WTC11 (cell line): ENCODE measurements at places on chromosomes 12 and 14.

DNA sequence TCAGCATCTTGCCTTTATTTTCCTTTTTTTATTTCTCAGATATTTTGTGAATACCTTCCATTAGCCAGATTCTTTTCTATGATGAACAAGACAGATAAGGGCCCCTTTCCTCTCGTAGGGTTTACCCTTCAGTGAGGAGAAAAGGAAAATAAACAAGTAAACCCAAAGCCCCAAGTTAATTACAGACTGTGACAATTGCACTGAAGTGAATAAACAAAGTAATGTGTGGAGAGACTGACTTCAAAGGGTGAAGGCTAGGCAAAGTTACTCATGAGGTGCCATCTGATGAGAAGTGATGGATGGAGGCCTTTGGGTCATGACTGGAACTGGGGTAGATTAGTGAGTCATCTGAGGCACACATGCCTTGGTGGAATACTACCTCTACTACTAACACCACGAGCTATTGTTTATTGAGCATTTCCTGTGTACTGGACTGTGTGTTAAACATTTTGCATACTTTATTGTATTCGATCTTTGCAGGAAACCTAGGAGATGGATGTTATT is 143.4 kb upstream of the PRICKLE1 start:
- DNase-seq, result no peak

- peak; percentile 59 for DNase-seq
Measured at GRCh38 chr14:54652188-54652587, 85.3 kb downstream of the SAMD4A start.

GRCh38 chr14:76257111-76257803 is 105.5 kb downstream of the GPATCH2L start:
- no peak for DNase-seq

GRCh38 chr12:128867466-128867865 is 14.2 kb downstream of the GLT1D1 start:
- DNase-seq, result no peak

DNA sequence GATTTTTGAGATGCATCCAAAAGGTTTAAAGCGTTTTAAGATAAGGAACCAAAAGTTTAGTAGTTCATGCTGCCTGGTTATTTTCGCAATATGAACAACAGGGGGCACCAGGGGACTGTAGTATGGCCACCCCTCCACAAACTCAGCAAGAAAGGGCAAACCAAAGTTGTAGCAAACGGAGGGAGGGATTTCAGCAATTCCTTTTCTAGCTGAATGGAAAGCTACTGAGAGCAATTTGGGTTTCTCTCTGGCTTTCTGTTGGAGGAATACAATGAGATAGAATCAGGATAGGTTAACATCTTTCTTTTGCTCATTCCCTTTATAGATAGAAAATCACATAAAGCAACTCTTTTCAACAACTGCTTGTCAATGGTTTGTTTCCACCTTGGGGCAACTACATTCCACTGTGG is 62.5 kb downstream of the DRAM1 start:
- peak; percentile 59 for DNase-seq

DNA sequence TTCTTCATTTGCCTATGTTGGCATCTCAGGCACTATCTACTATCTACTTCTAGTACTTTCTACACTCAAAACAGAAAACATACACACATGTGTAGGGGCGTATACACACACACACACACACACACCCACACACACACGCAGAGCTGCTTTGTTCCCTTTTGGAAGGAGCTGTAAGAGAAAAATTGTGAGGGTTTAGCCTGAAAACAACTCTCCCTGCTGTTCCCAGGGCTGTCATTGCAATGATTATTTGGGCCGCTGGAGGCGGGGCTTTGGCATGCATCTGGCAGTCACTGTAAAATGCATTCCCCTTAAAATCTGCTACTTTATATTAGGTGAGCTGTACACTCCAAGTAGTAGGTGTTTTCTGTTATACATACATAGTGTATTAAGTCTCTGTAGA is 29.1 kb upstream of the SLC38A2 start:
- DNase-seq, result no peak

- DNase-seq, result no peak
Measured at GRCh38 chr14:100695423-100695738, 31.3 kb upstream of the DLK1 start.

- DNase-seq, result no peak
Measured at GRCh38 chr14:90892970-90893369, 76.7 kb upstream of the TTC7B start.

GRCh38 chr12:11959117-11959823 is 111.5 kb upstream of the BCL2L14 start:
- DNase-seq, result no peak

DNA sequence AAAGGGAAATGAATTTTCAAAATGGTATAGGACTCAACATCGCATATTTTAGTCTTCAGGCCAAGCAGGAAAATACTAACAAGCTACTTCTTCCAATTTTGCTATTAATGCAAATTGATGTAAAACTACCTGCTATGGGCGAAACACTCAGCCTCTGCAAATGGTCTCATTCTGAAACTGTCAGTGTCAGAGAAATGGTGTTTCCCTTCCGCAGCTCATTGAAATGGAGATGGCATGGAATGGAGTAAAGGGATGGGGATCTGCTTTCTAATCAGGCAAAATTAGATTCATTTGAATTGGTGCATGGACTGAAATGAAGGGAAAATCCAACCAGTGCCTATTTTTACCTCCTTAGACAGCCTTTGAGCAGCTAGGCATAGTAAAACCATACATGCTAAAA is 80.4 kb upstream of the EEA1 start:
- DNase-seq, result no peak

- DNase-seq, result no peak
Measured at GRCh38 chr12:126510630-126511029, 1445.4 kb downstream of the AACS start.

GRCh38 chr14:68159701-68160633 is 340.4 kb downstream of the RAD51B start:
- no peak for DNase-seq

GRCh38 chr12:67595365-67595764 is 53.2 kb upstream of the DYRK2 start:
- no peak for DNase-seq

DNA sequence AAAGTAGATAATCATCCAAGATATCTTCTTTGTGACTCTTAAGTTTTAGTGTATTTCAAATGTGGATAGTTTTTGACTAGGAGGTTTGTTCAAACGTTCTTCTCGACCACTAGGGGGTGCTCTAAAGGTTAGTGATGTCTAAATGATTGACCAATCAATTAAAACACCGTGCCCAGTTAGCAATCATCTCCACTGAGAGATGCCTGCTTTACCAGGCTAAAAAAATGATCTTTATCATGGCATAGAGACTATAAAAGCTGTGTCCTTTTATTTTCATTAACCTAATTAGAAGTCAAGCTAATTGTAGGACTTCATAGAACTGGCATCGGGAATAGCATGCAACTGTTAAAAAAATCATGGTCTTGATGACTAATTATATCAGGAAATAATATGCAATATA is 153.9 kb downstream of the PRKCH start:
- DNase-seq, result no peak

GRCh38 chr12:112795582-112795981 is 4.0 kb downstream of the RPH3A start:
- DNase-seq, result no peak

- no peak for DNase-seq
Measured at GRCh38 chr14:31287294-31287972, 79.8 kb upstream of the HECTD1 start.

DNA sequence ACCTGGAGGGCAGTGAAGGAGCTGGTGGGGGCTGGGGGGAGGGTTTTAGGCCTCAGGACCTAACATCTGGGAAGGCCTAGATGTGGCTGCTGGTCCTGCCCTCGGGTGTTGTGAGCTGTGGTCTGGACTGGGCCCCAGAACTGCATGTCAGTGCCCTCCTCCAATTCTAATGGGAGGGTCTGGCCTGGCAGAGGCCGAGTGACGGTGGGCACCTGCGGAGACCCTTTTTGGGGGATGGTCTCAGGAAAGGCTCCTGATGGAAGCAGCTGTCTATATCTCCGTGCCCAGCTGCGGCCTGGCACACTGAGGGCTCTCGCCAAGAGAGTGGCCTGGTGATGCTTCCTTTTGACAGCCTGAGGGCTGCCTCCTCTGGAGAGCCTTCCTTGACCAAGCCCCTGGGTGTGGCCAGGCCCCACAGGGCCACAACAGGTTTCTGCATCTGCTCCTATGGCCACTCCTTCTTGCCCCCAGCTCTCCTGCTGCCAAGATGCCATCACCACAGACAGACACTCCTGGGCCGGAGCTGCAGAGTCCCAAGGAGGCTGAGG is 5.3 kb downstream of the EXOC3L4 start:
- DNase-seq, result no peak

DNA sequence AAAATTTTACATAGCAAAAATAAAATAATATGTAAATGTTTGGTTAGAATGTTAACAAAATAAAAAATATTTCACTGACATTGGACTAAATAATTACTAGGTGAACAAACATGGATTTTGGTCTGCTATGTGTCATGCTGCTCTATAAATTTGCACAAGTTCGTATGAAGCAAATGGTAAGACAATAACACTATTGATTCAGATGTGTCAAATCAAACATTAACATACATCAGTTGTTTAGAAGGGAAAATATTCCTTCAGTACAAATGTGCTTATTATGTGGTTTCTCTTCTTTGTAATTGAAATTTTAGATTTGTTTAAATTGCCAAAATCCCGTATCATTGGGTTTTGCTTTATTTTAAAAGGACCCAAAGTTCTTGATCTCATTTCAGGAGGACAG is 46.9 kb downstream of the PAWR start:
- no peak for DNase-seq

DNA sequence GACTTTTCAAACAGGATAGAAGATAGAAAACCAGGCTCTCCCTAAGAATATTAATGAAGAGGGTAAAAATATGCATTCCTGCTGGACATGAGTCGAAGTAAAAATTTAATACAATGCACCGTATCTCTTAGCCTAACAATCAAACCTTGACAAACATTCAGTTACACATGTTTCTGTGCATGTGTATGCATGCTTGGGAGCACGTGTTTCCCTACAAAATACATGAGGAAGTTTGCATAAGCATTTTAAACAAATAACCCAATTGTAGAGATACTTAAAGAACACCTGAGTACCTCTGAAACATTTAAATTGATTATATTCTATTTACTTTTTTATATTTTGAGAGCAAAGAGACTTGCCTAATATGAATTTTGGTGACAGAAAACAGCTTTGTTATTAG is 1763.7 kb upstream of the SEL1L start:
- DNase-seq, result no peak

- DNase-seq, result no peak
Measured at GRCh38 chr12:65649126-65649525, 175.2 kb upstream of the HMGA2 start.

DNA sequence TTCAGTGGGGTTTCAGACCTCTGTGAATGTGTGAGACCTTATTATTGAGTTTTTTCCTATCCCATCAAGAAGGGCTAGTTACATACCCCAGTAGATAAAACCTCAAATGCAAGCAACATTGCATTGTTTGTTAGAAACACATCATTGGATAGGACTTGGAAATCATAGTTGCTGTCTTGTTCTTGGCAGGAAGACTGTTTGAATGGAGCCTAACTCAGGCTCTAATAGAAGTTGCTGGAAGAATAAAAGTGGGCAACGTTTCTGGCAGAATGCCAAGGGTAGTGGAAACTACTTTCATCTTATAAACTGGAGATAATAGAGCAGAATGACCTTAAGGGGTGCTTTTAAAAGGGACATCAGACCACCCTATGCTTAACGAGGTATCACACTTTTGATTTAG is 9.9 kb upstream of the PTHLH start:
- no peak for DNase-seq

DNA sequence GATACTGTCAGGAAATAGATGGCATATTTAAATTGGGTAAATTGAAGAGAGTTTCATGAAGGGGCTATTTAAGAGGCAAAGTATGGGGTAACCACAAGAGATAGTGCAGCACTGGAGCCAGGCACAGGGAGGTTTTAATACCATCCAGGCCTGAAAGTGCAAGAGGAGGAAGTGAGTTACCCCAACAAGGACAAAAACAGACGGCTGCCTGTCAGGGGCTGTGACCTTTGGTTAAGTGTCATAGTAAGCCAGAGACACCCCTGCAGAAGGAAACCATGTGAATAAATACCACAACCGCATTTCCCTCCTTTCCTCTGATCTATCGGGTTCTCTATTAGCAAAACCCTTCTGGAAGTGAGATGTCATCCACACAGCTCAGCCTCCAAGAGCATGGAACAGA is 122.0 kb upstream of the DHRS4 start:
- DNase-seq, result no peak

DNA sequence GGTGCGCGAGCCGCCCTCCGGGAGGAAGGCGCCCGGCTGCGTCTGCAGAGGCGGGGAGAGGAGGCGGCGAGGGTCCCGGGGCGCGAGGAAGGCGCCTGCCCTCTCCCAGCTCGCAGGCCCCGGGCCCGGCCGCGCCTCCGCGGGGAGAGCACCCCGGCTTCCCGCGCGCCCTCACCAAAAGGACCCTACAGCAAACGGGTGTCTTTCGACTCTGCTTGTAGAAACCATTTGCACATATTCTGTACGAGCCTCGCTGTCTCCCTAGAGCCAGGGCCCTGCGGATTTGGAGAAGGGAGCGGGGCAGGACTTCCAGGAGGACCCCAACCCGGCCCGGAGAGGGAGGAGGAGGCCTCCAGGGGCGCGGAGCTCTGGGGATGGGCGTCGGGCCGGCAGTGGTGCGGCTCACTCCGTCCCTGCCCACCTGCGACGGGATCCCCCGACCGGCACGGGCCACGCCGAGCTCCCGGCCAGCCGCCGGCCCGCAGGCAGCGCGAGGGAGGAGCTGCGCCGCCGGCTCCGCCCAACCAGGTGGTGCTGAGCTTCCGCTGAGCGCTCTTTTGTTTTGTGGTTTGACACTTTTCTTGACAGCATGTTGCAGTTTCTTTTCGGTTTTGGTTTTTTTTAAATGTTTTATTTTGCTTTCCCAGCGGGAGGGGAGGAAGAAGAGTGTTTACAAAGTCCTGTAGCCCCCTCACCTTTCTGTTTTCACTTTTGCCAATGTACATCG is 103.3 kb upstream of the FKBP4 start:
- DNase-seq, result peak; percentile 50

DNA sequence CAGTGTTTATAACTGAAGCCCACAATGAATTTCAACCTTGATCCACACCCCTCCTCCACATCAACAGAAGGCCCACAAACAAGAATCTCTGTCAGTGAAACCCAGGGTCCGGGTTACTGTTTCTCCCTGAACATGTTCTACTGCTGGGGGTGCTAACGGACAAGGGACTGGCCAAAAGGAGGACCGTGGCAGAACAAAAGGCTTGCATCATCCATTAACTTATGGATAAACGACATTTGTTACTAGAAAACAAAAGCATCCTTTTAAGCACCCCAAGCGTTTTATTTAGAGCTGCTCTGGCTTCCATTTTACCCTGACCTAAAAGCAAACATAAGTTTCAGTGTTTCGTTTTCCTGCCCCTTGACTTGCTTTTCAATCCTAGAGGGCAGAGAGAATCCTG is 32.2 kb downstream of the BRAP start:
- DNase-seq, result no peak

DNA sequence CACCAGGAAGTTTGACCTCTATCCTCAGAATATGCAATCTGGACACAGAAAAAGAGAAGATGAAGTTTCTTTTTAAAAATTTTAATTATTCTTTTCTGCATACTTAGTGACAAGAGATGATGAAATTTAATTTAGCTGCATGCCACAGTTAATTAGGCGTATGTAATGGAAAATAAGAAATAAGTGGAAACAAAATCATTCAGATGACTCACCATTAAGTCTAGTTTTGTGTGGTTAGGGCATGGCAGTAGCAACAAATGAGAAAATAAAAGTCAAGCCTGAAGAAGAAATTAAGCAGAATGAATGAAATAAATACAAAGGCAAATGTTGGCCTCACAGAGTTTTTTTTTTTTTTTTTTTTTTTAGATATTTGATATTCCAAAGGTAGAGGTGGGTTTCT is 30.9 kb upstream of the KLRD1 start:
- no peak for DNase-seq

GRCh38 chr14:44778604-44779003 is 183.1 kb downstream of the KLHL28 start:
- no peak for DNase-seq
